ENCODE measurements at places on chromosomes 12 and 14.

GRCh38 chr12:79624378-79624777 is 66.4 kb downstream of the PAWR start:
- no peak for DNase-seq

DNA sequence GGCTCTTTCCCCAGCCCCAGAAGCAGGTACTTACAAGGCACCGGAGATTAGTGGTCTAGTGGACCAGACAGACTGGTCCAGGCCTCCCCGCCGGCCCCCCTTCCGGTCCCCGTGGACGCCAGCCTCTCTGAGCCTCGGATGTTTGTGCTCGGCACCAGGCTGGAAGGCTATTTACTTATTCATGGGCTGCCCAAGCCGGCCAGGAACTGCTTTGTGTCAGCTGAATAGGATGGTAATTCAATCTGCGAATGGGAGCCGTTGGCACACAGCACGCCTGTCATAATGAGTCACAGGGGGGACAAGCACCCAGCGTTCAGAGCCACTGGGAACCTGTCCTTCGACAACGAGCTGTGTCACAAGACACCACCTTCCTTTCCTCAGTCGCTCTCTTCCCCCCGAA is 82.3 kb downstream of the RIMBP2 start:
- no peak for DNase-seq

DNA sequence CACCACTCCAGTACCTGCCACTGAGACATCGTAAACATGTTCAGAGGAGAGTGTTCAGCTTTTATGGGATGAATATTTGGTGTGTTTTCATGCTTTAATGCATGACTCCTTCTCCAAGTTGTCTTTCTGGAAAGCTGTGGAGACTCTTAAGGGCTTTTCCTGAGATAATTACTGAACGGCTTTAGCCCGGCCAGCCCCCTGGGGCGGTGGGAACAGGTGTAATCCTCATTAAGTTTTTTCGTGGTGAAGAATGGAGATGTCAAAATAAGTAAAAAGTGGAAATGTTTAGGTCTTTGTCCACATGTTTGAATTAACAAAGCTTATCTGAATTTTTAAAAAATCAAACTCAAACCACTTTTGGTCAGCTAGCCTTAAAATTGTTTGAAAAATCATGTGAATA is 1.5 kb downstream of the SYNE2 start:
- DNase-seq = no peak

DNA sequence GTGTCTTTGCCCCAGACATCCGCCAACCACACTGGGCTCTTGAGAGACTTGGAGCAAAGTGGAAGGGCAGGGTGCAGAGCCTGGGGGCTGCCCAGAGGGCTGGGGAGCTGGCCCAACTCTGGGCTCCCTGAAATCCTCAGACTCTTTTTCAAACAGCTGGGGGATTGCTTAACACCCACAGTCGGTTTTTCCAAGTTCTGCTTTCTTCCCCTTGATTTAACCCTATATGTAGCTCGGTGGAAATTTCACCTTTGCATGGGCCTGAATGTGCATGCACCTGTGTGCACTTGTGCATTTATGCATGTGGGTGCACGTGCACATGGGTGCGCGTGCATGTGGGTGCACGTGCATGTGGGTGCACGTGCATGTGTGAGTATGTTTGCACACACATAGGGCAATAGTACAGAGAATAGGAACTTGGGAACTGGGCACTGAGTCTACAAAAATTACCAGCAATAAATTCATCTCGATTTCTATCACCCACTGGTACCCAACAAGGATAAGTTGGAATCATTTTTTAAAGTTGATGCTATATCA is 52.3 kb upstream of the RFLNA start:
- DNase-seq = no peak

DNA sequence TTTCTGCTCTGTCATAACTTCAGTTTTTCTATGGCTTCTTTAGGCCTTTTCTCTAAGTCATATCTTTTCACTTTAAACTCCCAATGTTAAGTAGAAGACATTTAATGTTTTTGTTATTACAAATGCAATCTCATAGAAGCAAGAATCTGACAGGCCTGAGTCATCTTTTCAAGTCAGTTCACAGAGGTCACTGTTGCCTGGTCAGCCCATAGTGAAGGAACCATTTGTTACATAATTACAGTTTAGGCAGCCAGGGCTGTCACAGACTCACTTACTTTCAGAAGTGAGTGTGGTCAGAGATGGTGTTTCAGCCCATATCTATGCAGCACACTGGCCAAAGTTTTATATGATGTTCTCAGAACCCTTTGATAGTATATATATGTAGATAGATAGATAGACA is 46.5 kb downstream of the CCER1 start:
- no peak for DNase-seq

- no peak for DNase-seq
Observed at GRCh38 chr14:99174081-99174769, 97.8 kb downstream of the BCL11B start.

- DNase-seq = peak; percentile 52
Observed at GRCh38 chr12:122946690-122947341, 19.4 kb downstream of the ABCB9 start.

GRCh38 chr12:12008232-12008850 is 62.4 kb upstream of the BCL2L14 start:
- no peak for DNase-seq

- DNase-seq = no peak
Observed at GRCh38 chr12:510071-510825, 50.5 kb downstream of the B4GALNT3 start.

DNA sequence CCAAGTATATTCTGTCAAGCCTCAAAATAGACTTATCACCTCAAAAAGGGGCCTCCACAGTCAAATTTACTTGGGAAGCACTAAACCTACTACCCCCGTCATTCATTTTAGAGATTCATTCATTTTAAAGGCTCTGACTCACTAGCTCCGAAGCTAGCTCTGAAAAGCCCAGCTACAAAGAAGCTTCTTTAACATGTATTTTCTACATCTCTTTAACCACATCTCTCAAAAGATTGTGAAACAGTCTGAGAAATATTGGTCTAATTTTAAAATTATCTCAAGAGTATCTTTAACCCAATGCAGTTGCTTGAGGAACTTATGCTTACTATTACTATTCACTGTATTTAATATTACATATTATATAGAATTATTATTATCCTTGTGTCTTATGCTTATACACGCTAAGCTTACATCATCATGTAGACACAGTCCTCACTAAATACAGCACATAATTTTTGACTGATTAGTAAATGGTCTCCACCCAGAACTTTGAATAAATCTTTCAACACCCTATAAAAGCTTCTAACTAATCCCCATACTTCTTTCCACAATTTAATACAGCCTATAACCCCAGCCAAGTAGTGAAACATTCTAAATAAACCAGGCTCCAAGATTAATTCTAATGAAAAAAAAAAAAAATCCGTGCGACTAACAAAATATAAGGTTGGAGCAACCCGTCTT is 7.8 kb downstream of the NT5DC3 start:
- no peak for DNase-seq

GRCh38 chr14:36661506-36662257 is at the start of gene PAX9:
Gene PAX9, plus strand, starts transcription at chr14:36661860. Its CDS starts 230 bp downstream, at chr14:36662090.
- no peak for DNase-seq

DNA sequence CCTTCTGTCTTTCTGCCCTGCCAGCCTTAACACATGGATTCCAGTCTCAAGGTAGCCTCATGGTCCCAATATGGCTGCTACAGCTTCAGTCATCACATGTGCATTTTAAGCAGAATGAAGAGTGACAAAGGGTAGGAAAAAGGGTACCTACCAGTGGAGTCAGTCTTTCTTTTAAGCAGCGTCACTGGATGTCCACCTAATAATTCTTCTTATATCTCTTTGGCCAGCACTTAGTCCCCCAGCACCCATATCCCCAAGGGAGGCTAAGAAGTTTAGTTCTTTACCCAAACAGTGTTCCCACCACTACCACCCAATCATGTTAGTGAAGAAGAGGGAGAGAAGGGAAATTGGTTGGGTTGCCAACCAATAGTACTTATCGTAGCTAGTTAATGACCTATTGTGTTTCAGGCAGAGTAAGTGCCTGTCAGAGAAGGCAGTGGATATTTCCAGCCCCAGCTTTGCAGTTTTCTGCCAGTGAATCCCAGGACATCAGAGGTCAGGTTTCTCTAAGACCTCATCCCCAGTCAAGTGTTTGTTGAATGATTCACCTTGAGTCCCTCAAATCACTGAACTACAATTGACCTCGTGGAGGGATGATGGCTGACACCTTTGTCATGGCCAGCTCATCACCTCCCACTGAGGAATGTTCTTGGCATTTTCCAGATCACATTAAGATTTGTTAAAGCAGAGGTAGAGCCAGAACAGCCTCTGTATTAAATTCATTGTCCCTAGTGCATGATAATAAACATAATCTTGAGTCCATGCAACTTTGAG is 250.9 kb upstream of the CRY1 start:
- no peak for DNase-seq

- DNase-seq = no peak
Observed at GRCh38 chr14:45089813-45090212, 5.9 kb downstream of the PRPF39 start.

DNA sequence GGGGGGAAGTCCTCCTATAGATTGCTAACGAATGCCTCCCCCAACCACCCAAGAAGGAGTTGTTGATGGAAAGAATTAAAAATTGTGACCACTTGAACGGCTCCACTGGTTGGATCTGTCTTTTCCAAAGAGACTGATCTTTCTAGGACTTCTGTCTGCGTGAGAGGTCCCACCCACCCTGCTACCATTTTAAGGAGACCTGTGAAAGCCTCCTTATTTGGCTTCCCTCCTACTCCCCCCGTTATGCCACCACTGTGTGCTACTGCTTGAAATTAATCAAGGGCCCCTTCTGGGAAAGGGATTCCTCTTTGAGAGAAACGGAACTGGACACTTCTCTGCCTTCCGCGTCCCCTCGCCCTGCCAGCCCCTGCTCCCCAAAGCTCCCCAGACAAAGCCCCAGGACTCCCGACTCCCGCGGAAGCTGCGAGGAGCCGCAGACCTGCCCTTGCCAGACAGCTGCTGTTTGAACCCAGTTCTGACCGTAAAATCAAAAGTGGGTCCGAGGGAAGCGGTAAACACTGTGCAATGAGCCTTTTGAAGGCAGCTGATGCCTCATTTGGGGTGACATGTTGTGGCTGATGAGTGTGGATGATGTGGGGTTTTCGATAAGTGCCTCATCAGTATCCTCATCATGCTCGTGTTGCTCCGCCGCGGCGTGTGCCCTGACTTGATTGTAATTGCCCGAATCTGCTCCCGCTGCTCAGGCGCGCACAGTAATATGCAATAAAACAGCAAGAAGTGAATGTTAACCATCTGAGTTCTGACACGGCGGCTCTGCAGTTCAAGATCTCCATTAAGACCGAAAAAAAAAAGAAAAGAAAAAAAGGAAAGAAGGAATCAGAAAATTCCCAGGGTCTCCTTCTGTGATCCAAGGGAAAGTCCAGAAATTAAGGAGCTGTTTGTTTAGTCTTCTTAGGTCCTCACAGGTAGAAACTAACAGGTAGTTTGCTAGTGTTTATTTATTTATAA is 48.2 kb downstream of the MBIP start:
- no peak for DNase-seq

- no peak for DNase-seq
Observed at GRCh38 chr14:55417955-55418354, 6.3 kb upstream of the ATG14 start.

DNA sequence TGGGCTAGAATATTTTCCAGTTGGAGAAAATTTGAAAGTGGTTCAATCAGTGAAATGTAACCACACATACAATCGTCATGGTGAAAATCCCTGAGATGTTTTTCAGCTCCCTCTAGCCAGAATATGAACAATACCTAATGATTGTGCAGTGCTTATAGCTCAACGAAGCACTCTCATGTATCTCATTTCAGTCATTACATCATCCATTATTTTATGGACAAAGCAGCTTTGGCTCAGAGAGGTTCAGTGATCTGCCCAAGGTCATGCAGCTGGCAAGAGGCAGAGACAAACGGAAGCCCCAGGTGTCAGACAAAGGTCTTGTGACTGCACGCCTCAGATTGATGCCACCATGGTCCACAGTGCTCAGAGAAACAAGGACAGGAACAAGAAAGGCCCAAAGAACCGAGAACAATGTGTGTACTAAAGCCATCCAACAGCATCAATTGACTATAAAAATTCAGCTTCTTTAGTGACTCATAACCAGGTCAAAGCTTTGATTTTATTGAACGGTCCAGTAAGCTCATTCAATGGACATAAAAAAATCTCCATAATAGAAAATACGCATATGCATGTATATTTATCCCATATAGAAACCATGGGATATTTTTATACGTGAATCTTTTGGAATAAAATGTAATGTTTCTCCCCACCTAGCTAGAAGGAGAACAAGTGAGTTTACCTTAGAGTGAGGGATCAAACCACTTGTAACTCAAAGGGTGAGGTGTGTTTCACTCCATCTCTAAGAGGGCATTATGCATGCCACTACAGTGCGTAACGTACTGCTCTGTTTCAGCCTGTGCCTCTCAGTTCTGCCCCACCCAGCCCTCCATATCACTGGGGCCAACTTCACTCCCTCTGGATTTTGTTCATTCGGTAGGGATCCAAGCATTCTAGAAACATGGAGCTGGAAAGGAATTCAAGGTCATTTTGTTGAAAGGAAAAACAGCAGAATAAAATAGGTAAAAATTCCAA is 141.8 kb downstream of the GRIN2B start:
- no peak for DNase-seq

GRCh38 chr12:96526110-96526509 is 36.7 kb downstream of the CFAP54 start:
- DNase-seq = no peak

GRCh38 chr12:52439845-52440244 is 5.7 kb upstream of the KRT75 start:
- no peak for DNase-seq

DNA sequence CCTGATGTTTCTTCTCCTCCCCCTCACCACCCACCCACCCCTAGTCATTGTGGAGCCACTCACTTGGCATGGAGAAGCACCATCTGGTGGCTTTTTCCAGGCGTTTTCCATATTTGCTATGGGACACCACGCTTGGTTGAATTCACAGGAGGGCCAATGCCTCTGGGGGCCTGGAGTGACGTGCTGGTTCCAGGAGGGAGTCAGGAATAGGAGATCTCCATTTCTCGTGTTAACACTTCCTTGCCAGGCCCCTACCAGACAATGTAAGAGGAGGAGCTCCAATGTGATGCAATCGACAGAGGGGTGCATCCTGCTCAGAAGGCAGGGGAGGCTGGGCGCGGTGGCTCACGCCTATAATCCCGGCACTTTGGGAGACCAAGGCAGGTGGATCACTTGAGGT is 21.6 kb upstream of the TESC start:
- no peak for DNase-seq

DNA sequence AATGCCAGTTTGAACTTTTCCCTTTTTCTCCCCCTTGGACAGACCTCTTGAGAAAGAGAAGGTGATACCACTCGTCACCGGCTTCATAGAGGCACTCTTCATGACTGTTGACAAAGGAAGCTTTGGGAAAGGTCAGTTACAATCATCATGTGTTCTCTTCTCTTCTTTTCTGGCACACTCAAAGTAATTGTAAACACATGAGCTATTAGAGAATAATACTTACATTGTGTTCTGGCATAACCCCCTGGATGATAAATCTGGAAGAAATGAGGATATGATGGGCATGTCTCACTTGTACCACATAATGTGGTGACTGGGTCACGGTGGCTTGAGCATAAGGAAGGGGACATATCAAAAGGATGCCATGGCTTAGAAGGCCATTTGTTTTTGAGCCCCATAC is 20.0 kb downstream of the UTP20 start:
- no peak for DNase-seq

GRCh38 chr14:52948836-52949235 is 2.0 kb downstream of the FERMT2 start:
- no peak for DNase-seq
